ENCODE measurements at places on chromosomes 4 and X.
A peak's percentile ranks its signal among the peaks of the same experiment; 100 is the strongest.

DNA sequence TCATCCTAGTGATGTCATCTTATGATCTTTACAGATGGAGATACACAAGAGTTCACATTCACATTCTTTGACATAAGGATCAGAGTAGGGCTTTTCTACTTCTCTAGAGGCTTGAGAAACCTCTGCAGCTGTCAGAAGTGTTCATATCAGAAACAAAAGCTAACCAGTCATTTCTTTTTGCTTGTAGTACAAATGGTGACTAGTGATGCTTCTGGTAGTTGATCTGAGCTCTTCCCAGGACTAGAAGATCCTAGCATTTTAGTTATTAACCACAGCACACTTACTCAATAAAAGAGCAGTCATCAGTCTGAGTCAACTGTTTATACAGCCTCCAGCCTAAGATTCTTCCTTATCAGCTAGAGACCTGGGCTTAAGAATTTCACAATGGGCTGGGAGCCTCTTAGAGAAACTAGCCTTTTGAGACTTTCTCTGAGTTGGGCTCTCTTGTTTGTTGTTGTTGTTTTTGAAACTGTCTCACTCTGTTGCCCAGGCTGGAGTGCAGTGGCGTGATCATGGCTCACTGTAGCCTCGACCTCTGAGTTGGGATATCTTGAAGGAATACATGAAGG, 84.1 kb downstream of the TMEM164 start:
- DNase-seq = no peak

DNA sequence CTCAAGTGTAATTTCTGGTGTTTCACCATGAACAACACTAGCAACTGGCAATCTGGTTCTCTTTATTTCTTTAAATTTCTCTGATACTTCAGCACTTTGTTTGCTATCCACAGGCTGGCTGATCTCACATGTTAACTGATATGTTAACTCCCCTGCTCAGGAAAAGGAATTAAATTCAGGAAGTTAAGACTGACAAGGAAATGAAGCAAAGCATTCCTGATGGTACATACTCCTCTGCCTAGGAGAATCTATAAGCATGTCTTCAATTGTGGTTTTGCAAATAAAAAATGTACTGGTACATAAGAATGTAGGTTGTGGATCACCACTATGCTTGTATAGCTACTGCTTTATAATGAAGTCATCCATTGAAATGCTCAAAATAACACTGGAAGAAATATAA, 1119.2 kb upstream of the INTU start:
- no peak for DNase-seq

- peak; percentile 60 for DNase-seq
Observed at GRCh38 chr4:100898844-100899243, 381.0 kb upstream of the EMCN start.

GRCh38 chr4:73309211-73309610, 50.6 kb upstream of the ANKRD17 start:
- DNase-seq = no peak

GRCh38 chr4:150593996-150594395, 12.0 kb downstream of the MAB21L2 start:
- peak; percentile 39 for DNase-seq

GRCh38 chr4:24741910-24742309, 53.5 kb upstream of the SOD3 start:
- no peak for DNase-seq

GRCh38 chr4:74486905-74487304, 42.0 kb downstream of the AREG start:
- no peak for DNase-seq

GRCh38 chr4:88752754-88753153, 55.1 kb upstream of the NAP1L5 start:
- DNase-seq = peak; percentile 11

- DNase-seq = no peak
Observed at GRCh38 chr4:169398316-169398715, 127.6 kb upstream of the SH3RF1 start.

DNA sequence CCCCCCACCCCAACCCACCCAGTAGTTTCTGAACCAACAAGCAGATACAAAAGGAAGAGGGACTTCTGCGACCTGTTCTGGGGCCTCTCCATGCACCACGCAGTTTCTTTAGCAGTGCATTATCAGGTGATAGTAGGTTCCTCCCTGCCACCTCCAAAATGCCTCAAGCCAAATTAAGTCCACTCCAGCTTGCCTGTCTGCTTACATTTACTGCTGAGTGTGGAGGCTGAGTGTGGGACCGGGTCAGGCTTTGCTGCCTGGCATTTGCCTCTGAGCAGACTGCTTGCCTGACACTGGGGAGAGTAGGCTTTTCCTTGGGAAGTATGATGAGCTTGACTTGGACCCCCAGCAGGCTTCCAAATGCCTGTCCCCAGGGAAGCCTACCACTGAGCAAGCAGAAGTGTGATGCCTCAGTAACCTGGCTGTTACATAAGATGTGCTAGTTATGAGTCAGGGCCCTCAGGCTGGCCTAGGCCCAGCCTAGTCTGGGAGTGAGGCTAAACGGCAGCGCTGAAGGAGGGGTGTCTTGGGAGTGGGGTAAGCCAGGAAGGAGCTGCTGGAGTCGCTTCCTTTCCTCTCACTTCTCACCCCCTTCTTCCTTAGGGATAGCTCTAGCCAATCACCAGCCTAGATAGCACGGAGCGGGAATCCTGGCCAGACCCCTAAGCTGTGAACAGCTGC, 9.0 kb downstream of the TSC22D3 start:
- no peak for DNase-seq

GRCh38 chrX:19659929-19660328, 144.6 kb upstream of the MAP3K15 start:
- no peak for DNase-seq

DNA sequence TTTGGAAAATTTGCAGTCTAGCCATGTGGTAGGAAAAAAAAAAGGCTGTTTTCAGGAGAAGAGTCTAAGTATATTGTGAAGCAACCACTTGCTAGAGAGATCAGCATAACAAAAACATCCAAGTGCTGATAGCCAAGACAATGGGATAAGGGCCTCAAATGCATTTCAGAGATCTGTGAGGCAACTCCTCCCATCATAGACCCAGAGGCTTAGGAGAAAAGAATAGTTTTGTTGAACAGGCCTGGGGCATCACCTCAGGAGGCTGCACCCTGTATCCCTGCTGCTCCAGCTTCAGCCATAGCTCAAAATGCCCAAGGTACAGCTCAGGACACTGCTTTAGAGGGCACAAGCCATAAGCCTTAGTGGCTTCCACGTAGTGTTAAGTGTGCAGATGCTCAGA, 13.6 kb upstream of the GPR174 start:
- no peak for DNase-seq

DNA sequence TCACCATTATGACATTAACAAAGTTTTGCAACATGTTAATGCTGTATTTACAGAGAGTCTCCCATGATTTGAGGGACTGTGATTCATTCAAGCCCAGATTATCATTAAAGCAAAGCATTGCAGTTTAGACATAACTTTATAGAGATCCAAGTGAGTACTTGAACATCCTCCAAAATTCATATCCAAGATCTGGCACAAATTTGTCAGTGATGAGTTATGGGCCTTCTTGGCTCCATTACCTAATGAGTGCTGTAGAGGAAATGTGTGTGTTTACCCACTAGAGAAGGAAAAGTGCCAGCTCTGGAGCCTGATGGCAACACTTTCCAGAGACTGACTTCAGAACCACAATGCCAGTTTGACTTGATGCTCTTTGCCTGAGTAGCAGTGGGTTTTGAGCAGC, 432.3 kb downstream of the GALNTL6 start:
- DNase-seq = no peak

DNA sequence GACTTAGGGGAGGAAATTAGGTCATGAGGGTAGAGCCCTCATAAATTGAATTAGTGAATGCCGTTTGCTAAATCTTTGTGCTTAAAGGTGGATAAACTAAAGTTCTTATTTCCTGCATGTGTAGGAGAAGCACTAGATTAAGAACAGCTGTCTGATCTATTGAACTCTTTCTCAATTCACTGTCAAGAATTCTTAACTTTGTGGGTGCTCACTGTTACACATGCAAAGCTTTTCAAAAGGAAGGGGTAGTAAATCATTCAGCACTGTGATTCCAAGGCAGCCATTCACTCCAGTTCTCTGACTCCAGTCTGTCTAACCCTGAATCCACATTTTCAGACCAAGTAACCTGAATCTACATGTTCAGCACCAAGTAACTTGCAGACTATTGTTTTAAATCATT, 1520.1 kb downstream of the PCDH18 start:
- no peak for DNase-seq

- no peak for DNase-seq
Observed at GRCh38 chr4:147076179-147076578, 130.5 kb upstream of the TTC29 start.

- DNase-seq = no peak
Observed at GRCh38 chr4:103207673-103208072, 9.5 kb upstream of the CENPE start.

- no peak for DNase-seq
Observed at GRCh38 chr4:57100979-57101651, 9.1 kb downstream of the IGFBP7 start.

- no peak for DNase-seq
Observed at GRCh38 chrX:46967547-46967946, 55.3 kb downstream of the JADE3 start.

DNA sequence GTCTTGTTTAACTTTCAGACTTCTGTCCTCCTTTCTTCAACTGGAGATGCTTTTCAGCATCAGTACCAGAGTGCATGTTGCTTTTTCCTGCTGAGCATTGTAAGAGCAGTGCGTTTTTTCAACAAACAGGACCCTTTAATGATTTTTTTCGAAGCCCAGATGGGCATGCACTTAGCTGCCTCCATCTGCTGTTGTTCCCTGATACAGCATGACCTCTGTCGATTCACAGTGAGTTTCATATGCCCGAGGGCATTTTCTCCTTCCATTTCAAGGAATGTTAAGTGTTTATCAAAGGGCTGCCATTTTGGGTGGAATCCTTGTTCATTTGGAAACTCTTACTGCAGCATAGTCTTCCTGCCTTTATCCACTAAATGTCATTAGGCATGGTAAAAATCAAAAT, 428.6 kb downstream of the DTHD1 start:
- DNase-seq = no peak

DNA sequence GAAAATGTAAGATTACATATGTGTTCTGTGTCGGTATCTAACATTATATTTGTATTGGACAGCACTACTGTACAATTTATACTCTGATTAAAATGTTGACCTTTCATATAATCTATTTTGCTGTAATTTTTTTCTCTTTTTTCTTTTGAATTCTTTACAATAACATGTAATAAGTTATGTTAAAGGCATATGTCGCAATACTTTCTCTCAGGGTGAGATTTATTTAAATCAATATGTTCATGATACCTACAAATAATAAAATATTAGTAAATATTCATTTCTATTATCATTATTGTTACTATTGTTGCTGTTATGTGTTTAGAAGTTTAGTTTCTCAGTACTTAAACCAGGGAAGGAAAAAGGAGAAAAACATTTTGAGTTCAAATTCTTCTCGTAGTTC, 807.4 kb downstream of the STIM2 start:
- DNase-seq = no peak

DNA sequence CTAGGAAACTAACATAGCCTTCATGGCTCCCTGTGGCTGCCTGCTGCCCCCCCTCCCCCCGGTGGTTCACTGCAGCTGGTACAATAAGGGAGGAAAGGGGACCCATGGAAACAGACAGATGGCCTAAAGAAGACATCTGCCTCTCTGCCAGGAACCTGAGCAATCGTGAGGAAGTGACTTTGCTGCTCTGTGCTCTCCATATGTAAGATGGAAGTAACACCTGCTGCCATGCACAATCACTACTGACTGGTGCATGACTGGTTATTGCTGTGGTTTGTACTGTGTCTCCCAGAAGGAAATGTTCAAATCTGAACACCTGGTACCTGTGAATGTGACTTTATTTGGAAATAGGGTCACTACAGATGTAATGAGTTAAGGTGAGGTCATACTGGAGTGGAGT, 43.6 kb downstream of the CD99L2 start:
- no peak for DNase-seq

GRCh38 chr4:39320381-39321115, 45.6 kb downstream of the RFC1 start:
- no peak for DNase-seq

GRCh38 chr4:180141734-180142133, 2101.5 kb upstream of the TENM3 start:
- no peak for DNase-seq

GRCh38 chrX:150036181-150036580, 97.9 kb upstream of the EOLA2 start:
- no peak for DNase-seq

- DNase-seq = no peak
Observed at GRCh38 chr4:1412376-1413203, 6.3 kb upstream of the NKX1-1 start.

DNA sequence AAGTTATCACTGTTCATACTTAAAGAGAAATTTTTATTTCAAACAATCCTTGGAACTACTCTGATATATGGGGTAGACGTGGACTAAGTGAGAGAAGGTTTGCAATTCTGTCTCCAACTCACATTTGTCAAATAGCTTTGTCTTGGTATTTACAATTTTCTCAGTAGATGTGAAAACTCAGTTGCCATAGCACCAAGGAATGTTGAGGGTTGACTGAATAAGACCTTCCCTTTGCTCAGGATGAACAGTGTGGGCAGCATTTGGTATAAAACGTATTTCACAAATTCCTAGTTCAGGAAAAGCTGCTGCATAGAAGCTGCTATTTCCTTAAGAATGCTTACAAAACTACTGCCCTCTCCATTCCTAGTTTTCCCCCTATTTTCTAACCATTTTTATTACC, 399.5 kb downstream of the NKX6-1 start:
- DNase-seq = no peak

- peak; percentile 15 for DNase-seq
Observed at GRCh38 chr4:76997077-76997476, 47.5 kb downstream of the SEPTIN11 start.

GRCh38 chr4:24701683-24702082, 93.7 kb upstream of the SOD3 start:
- no peak for DNase-seq

DNA sequence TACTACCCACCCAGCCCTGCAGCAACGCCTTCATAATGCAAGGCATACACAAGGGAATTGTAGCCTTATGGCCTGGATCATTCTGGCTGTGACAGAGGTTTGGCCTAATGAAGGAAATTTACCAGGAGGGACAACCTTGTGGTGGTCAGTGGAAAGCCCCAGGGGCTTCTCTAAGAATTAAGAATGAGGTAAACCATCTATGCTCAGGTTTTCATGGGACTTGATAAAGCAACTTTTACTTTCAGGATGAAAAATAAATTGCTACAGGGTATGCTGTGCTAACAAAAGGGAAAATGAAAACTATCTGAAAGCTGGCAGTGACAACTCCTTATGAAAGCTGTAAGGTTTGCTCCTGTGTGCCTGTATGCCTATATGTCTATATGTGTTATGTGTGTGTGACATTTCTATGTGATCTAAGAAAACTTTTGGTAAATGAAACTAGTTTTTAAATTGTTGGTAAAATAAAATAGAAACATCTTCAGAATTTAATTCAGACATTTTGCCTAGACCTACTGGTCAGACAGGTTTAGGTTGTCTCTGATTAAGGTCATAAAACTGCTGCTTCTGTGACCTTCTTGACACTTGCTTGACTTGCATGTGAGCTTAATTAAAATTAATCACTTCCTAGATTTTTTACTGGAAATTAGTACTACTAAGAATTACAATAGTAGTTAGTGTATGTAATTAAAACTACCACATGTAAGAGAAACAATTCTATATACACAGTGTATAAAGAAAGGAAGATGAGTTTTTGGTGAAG, 19.9 kb upstream of the TXK start:
- no peak for DNase-seq
